ENCODE measurements at places on chromosomes 6 and 20.

DNA sequence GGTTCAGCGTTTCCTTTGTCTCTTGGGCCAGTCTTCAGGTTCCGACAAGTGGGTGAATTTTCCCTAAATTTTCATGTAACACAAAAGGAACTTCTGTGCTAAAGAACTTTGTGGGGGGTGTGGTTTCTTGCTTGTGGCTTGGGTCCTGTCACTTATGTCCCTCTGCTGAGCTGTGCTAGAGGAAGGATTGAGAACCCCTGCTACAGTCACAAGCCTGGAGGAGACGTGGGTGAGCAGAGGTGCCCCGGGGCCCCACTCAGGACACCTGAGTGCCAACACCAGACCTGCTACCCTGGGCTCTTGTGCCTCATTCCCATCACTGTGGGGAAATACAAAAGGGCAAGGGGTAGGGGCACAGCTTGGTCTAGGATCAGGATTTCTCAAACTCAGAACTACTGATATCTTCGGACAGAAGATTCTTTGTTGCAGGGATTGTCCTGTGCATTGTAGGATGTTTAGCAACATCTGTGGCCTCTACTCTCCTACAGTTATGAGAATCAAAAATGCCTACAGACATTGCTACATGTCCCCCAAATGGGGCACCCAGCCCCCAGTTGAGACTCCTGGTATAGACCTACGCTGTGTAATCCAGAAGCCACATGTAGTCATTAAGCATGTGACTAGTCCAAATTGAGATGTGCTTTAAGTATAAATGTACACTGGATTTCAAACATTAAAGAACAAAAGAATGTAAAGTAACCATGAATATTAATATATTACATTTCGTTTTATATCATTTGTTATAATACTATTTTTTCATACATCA is 128.7 kb downstream of the LY86 start:
- DNase-seq: no peak

GRCh38 chr20:38523697-38524096 is 51.1 kb downstream of the RALGAPB start:
- no peak for DNase-seq

GRCh38 chr20:20405623-20406022 is 37.7 kb downstream of the INSM1 start:
- no peak for DNase-seq

- no peak for DNase-seq
Observed at GRCh38 chr6:163789199-163789810, 374.8 kb downstream of the QKI start.

DNA sequence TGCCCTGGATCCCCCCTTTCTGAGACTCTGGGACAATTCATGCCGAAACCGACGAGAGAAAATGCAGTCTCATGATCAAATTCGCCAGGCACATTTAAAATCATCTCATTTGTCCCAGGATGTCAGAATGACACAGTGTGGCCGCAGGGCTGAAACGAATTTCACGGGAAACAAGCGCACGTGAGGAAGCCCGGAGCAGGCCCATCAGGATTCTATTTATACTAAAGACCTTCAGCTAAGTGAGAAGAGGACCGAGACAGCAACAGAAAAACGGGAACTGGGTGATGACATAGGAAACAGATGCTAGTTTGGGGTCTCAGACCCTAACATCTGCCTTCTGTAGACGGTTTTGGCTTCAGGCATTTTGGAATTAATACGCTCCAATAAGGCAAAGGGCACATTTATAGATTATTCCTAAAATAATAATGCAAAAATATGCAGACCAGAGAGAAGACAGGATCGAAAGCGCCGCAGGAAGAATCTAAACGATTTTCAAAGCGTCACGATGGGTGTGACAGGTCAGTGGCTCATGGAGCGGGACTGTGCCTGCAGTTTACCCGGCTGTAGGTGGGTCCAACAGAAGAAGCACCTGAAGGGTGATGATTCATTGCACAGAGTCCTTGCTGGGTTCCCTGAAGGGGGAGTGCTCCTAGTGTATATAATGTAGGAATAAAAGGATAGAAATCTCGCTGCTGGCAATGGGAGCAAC is 80.8 kb upstream of the MPC1 start:
- no peak for DNase-seq

DNA sequence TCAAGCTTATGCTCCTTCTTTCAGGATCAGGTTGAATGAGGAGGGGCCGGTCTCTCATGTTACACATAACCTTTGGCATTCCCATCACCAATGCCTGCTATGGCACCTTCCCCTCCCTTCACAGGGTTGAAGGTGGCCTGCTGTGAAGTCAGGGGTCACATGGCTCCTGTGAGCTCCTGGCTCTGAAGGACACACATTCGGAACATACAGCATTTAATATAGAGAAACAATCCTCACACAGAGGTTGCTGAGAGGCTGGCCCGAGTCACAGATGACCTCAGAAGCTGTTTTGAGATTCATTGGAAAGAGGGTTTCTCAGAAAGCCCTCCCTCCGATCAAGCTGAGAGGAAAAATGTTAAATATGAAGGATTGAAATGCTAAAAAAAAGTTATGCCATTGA is 82.1 kb downstream of the PSMG4 start:
- no peak for DNase-seq

- DNase-seq: no peak
Observed at GRCh38 chr6:74676906-74677305, 528.9 kb downstream of the COL12A1 start.

DNA sequence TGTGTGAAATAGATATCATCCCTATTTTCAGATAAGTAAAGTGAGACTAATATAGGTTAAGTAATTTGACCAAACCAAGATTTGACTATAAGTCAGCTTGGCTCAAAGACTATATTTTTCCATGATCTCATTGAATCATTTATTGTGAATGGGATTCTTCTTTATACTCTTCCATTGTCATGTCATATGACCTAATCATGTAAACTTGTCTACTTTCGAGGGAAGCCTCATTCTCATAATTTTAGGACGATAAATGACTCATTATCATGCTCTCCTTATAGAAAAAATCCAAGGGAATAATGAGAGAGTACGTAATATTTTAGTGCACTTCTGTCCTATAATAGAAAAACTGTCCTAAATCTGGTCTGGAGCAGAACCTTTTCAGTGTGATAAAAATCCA is 40.9 kb upstream of the CCN6 start:
- no peak for DNase-seq

GRCh38 chr6:113359155-113360140 is 497.7 kb upstream of the MARCKS start:
- peak; percentile 74 for DNase-seq

DNA sequence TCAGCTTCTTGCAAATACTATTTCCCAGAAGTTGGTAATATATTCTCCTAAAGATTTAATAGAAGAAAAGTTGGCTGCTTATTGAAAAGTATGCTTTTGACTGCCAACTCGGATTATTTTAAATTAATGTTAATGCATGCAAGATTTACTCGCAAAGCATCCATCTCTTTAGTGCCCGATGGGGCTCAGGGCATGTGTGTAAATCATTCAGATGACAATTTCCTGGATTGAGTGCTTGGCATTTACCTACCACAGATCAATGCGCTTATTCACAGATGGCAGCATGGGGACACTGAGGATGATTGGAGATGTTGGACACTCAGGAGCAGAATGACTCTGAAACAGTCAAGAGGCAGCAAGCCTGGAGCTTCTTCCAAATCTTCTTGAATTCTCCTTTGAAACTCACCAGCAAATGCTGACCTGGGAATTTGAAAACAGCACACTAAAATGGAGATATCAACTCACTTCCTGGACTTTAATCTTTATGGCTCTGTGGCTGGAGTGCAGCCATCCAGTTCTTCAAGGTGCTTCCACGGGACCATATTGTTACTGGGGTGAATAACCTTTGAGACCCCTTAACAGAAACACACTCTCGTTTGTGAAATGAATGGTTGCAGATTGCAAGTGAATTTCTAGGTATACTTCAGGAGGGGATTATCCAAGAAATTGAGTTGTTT is 34.1 kb upstream of the TIAM2 start:
- no peak for DNase-seq

GRCh38 chr6:30489081-30490025 is at the start of gene HLA-E:
Gene HLA-E, plus strand, starts transcription at chr6:30489509. Its CDS starts 23 bp downstream, at chr6:30489532.
- DNase-seq: peak; percentile 81

DNA sequence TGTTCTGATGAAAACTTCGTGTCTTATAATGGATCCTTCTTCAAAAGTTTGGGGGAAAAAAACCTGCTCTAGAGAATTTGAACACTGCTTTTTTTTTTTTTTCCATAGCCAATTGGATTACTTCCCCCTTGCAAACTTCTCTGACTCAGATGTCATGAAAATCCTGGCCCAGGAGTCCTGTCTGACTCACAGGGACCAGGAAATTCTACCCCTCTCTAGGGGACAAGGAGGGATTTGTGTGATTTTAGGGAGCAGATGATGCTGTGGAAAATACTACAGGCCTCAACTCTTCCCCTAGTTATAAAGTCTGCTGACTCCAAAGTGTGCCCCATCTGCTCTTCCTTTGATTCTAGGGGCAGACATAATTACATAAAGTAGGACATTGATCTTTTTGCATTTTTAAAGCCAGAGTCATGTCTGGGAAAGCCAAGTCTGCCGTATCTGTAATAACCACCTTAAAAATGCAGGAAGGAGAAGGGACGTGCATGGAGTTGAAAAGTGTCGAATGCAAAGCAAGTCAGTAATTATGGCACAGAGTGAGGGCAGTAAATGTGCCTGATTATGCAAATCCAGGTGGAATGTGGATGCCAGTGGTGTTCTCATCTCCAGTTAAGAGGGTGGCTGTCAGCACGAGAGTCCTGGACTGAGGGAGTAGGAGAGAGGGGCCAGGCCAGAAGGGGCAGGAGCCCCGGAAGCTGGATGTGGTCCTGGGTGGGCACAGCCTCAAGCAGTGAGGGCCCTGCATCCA is 144.3 kb upstream of the SULF2 start:
- no peak for DNase-seq

GRCh38 chr20:53582574-53583351 is 10.9 kb downstream of the ZNF217 start:
- no peak for DNase-seq

GRCh38 chr6:125930765-125931418 is 25.7 kb upstream of the HINT3 start:
- DNase-seq: no peak

- no peak for DNase-seq
Observed at GRCh38 chr20:47146686-47147085, 209.8 kb downstream of the ZMYND8 start.

- no peak for DNase-seq
Observed at GRCh38 chr20:59645761-59646171, 41.4 kb downstream of the PHACTR3 start.

- no peak for DNase-seq
Observed at GRCh38 chr6:33799454-33800113, 4.2 kb downstream of the MLN start.

- DNase-seq: no peak
Observed at GRCh38 chr6:55957961-55958422, 82.6 kb upstream of the BMP5 start.

GRCh38 chr20:60361761-60362395 is 403.7 kb downstream of the CDH26 start:
- DNase-seq: no peak

- DNase-seq: no peak
Observed at GRCh38 chr20:6711951-6712649, 55.4 kb upstream of the BMP2 start.

- DNase-seq: no peak
Observed at GRCh38 chr6:17313971-17314370, 32.8 kb downstream of the RBM24 start.

GRCh38 chr20:50866036-50866685 is 65.1 kb downstream of the ADNP start:
- DNase-seq: no peak

- DNase-seq: no peak
Observed at GRCh38 chr20:58481481-58482021, 33.6 kb downstream of the APCDD1L start.

DNA sequence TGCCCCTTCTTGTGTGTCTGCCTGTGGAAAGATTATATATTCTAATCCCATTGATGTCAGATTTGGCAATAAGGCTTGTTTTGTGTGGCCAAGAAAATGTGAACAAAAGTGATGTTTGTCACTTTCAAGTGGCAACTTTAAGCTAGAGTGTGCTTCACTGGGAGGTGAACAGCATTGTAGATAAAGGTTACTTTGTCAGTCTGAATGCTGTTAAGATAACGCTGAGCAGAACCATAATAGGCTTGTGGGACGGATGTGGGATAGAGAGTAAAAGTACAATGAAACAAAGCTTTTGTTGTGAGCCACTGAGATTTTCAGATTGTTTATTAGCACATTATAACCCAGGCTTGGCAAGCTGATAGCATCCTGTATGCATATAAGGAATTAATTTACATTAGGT is 303.8 kb upstream of the MAN1A1 start:
- DNase-seq: no peak

GRCh38 chr6:21914121-21914973 is 320.8 kb downstream of the SOX4 start:
- no peak for DNase-seq

- DNase-seq: no peak
Observed at GRCh38 chr20:958936-959815, 42.9 kb downstream of the RSPO4 start.

DNA sequence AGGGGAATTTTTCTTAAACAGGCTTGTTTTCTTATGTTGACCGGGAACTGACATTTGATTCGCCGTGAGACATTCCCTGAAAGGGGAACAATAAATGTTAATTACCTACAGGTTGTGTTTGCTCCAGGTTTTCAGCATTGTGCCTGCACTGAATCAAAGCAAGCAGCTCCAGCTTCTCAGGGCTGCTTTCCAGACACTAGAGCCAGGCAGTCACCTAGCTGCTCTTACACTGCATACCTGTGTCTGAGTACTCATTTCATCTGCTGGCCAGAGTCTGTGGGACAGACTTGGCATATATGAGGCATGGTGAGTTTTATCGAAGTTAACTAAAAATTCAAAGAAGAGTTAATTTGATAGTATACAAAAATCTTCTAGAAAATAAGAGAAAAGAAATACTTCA is 951.8 kb upstream of the MAP3K7 start:
- DNase-seq: no peak

GRCh38 chr6:34145161-34146020 is 496 bp downstream of the GRM4 start:
- DNase-seq: peak; percentile 72

DNA sequence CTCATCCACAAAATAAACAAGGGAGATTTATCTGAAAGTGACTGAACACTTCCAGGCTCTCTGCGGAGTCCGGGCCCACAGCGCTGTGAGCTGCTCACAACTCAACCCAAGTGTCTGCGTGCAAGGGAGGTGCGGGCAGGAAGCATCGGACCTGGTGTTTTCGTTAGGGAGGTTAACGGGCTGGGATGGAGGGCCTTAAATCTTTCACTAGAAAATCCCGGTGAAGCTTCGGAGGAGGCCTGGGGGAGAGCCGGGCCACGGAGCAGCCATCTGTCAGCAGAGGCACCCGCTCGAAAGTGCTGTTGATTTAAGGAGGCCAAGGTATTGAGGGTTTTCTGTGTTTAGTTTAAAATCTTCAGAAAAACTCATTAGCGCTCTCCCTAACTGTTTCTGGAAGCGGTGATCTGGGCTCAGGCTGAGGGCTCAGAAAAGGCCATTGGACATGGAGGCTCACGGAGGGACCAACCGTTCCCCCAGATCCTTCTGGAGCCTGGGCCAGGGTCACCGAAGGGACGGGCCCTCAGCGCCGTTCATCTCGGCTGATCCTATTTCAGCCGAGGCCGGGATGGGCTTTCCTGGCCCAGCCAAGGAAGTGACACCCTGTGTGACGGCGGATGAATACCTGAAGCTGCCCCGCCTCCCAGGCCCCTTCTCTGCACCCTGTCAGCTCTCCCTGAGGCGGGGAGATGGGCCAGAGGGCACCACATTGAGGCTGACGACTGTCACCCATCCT is 20.7 kb downstream of the GATA5 start:
- DNase-seq: no peak

- DNase-seq: peak; percentile 98
Observed at GRCh38 chr20:55009066-55009465, 533.7 kb downstream of the DOK5 start.

Data from NCI-H2081 (cell line).